ENCODE measurements at places on chromosomes 12 and 14.

DNA sequence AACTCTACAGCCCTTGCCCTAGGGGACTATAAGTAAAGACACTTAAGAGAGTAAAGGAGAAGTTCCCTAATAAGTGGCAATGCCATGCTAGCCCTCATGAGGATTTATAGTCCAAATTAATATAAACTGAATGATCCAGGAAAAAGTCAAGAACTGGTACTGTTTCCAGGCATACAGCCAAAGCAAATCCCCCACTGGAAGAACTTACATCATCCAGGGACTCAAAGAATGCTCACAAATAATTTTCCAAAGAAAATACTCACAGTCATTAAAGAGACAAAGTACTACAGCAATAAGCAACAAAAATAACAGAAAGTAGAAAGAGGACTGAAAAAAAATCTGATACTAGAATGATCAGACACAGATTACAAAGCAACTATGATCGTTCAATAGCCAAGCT lies 79.7 kb upstream of the RAP1B start:
- peak; percentile 61 for DNase-seq

- DNase-seq, result no peak
Measured at GRCh38 chr12:95237315-95237714, 19.7 kb downstream of the VEZT start.

DNA sequence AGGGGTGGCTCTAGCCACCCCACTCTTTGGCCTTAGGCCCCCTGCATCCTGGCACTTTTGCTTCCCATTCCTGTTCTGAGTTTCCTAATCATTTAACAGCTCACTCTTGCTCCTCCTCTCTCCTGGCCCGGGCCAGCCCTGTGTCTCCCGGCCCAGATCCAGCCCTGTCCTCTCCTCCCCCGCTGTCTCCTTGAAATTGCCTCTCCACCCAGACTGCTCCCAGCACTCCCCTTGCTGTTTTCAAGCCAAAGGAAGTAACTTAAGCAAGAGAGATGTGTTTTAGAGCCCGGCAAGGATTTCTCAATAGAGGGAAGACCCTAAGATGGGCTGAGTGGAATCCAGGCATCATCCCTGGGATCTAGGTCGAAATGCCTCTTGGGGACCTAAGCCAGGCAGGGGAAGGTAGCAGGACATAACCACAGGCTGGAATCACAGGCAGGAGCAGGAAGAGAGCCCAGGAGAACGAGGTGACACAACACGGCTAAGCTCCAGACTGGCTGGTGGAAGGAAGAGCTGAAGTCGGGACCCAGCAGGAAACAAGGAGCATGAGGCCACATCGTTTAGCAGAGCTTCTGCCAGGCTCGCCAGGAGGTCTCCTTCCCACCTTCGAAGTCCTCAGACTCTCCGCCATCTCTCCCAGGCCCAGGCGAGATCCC lies 2.0 kb upstream of the LRP1-AS start:
- no peak for DNase-seq

DNA sequence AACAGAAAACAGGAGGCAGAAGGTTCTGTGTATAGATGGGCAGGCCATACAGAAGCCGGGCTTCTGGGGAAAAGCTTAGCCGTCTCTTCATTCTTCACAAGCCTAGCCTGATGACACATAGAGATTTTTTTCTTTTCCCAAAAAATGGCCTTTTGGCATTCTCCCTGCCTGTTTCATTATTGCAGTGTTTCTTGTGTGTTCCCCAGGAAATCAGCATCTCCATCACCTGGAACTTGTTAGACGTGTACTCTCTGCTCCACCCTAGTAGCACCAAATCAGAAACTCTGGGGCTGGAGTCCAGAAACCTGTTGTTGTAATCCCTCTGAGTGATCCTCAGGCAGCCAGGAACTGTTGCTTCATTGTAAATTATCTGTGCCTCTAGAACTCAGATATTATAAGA lies 388.1 kb downstream of the CCDC91 start:
- no peak for DNase-seq

DNA sequence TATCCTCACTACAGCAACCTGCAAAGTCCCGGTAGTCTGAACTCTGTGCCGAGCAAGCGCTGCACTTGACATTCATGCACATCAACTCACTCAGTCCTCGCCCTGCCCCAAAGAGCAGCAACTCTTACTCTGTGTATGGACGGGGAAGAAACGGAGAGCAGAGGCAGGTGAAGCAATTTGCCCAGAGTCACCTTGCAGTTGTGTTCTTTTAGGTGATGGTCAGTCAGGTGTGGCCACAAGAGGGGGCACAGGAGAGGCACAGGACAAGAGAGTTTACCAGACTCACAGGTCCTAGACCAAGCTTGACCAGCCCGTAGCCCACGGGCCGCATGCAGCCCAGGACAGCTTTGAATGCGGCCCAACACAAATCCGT lies 39.1 kb downstream of the TSPAN11 start:
- no peak for DNase-seq

GRCh38 chr12:30622509-30622908 lies 73.2 kb downstream of the IPO8 start:
- DNase-seq, result no peak

DNA sequence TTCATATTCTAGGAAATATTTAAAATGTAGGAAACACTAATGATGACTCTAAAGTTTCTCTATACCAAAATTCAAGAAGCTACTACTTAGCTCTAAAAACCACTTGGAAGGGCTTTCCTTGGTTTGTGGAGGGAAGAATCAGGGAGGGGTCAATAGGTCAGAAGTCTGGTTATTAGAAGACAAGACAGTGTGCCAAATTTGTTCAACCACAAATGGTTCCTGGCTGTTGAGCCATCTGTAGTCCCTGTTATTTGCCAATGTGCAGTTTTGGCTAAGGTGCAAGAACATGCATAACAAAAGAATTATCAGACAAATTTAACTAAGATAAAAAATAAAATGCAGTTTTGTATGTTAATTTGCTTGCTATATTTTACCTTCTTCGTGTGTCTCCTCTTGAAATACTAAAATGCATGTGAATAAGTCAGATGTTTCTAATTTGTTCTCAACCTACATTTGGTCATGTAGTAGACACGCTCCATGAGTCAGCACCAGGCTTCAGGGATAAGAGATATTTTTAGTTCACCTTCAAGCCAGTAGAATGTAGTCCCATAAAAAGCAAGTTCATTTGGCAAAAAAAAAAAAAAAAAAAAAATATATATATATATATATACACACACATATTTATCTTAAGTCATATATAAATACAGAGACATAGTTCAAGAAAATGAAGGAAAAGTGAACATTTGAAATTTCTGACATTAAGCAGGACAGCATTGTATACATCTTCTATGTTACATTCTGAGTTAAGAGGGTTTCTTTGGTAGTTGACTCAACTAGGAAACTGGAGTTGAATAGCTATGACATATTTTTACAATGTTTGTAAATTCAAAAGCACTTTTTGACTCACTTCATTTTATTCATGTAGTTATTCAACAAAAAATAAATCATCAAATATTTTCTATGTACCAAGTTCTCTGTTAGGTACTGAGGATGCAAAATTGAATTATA lies 123.3 kb downstream of the KCNC2 start:
- peak; percentile 58 for DNase-seq

DNA sequence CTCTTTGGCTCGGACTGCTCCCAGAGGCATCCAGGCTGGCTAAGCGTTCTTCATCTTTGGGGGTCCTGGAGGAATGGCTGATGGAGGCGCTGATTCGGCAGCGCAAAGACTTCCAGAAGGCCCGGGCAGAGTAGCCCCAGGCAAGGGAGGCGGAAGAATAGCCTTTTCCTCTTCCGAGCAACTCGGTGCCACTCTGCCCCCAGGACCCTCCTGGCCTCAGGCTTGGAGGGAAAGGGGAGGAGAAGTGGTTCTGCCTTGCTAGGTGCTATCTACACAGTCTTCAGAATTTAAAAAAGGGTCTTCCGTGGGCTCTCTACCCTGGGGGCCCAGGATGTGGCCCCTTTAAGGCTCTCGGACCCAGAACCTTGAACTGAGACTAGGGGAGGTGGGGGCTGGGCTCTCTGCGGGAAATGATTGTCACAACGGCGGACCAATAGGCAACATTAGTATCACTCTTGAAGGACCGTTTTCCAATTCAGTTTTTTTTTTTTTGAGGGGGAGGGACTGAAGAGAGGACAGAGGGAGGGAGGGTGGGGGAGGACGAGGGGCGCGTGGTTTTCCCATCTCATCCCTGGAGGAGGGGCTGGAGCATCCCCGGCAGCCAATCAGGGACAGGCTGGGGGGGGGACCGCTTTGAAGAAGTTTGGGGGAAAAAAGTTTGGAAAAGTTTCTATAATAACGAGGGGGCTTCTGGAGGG lies at the start of gene NFATC4:
NFATC4 (plus strand) TSS at position 671 of the 698 bp plus-strand sequence. CDS start 157 bp downstream, outside the sequence.
- peak; percentile 88 for DNase-seq

DNA sequence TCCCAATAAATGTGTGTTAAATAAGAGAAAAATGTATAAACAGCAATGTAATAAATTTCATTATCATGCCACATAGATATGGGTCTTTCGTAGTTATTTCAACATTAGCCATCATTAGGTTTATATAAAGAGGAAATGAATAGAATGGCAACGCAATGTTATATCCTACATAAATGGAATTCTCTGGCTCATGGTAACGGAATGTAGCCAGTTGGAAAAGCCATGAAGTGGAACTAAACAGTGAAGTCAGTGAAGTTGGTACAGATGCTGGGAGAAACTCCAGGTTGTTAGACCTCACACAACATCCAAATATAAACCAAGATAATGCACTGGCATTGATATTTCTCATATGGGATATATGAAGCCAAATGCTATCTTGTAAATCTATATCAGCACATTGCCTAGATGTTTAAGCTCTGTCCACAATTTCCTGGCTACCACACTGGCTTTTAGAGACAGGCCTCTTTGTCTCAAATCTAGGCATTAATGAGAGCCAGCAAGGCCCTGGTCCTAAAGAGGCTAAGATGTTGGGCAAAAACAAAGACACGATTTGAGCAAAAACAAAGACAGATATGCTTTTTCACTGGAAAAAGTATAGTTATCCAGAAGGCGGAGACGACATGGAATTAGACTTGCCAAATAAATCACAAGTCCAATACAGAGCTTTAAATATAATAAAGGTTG lies 861.0 kb downstream of the RPS29 start:
- no peak for DNase-seq

- no peak for DNase-seq
Measured at GRCh38 chr12:129540249-129540648, 363.6 kb downstream of the TMEM132D start.

GRCh38 chr14:70662080-70662479 lies 20.4 kb downstream of the TTC9 start:
- no peak for DNase-seq

DNA sequence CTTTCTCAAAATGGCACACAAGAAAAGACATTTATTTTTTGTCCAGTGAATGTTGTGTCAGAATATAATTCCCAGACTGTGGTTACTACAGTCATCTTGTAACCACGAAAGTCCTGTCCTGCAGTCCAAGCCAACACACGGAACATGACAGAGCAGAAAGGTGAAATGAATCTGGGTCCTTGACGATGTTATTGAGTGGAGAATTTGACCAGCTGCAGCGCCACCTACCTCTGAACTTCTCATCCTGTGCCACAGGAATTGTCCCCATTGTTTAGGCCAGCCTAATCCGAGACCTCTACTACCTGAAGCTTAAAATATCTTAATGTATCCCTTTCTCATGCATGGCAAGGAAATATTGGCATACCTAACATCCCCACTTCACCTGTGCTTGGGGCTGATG lies 64.1 kb upstream of the OTX2 start:
- peak; percentile 1 for DNase-seq

- no peak for DNase-seq
Measured at GRCh38 chr12:96134200-96134599, 60.0 kb upstream of the ELK3 start.

GRCh38 chr12:7039403-7039802 lies 21.1 kb upstream of the C1S start:
- no peak for DNase-seq

GRCh38 chr12:104790296-104791125 lies 167.6 kb downstream of the SLC41A2 start:
- DNase-seq, result peak; percentile 9

- DNase-seq, result no peak
Measured at GRCh38 chr14:67373347-67373746, 13.2 kb downstream of the EIF2S1 start.

- DNase-seq, result peak; percentile 16
Measured at GRCh38 chr14:33692762-33693161, 258.1 kb downstream of the EGLN3 start.

DNA sequence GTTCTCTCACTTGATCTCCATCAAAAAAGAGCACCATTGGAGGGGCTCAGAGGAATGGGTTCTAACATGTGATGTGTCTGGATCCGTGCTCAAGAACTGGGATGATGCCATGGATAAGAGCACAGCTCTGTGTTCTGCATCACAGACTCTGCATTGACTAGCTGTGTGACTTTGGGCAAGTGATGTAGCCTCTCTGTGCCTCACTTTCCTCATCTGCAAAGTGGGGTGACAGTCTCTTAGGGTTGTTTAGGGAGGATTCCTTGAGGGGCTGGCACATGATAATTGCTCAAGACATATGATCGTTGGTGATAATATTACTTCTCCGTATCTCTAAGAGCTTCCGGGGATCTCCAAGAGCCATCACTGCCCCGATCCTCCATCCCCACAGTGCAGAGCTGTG lies 202.3 kb downstream of the CHST11 start:
- DNase-seq, result no peak

DNA sequence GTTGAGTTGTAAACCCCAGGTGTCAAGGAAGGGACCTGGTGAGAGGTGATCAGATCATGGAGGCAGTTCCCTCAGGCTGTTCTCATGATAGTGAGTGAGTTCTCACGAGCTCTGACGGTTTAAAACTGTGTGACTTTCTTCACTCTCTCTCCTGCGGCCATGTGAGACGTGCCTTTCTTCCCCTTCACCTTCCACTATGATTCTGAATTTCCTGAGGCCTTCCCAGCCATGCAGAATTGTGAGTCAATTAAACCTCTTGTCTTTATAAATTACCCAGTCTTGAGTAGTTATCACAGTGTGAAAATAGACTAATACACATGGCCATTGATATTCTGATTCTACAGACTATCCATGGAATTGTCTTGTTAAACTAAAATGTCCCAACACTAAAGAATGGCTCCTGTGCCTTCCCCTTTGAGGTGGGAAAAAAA lies 85.6 kb downstream of the SLC2A13 start:
- DNase-seq, result no peak

- DNase-seq, result no peak
Measured at GRCh38 chr12:48110691-48111311, 4.9 kb upstream of the SENP1 start.

DNA sequence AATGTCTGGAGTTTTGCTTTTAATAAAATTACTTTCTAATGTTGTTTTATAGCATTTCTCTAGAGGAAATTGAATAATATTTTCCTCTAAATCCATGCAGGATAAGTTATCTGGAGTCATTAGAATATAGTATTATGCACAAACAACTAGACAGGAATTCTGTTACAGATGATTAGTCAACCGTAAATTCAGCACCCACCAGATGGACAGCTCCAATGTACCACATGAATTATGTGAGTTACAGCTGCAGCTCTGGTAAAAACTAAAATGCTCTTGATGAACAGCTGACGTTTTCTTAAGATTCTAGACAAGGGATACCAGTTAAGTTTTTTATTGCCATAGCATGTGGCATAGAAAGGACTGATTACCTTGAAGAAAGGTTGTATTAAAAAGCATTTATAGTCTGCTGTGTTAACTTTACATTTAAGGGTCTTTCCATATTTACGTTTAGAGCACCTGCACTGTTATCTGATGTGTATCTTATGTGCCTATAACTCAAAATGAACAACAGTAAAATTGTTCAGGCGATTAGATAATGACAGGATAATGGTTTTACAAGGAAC lies 321.4 kb upstream of the LRFN5 start:
- peak; percentile 34 for DNase-seq
